ENCODE measurements at places on chromosomes 11 and 22.

- DNase-seq = no peak
Measured at GRCh38 chr11:27386181-27386845, 23.3 kb upstream of the CCDC34 start.

GRCh38 chr22:39133871-39134270, 18.6 kb downstream of the CBX7 start:
- DNase-seq = no peak

DNA sequence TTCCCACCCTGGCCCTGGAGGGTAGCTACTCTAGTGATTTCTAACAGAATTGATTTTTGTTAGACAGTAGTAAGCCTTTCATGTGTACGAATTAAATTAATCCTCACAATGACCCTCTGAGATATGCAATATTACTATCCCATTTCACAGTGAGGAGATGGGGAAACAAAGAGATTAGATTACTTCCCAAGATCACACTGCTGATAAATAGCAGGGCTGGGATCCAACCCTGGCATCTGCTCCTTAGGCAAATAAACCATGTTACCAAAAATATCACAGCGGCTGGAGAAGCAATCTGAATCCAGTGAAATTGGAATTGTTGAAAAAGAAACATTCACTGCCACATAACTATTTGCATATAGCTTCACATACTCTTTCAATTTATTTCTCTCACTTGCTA, 12.8 kb upstream of the CAVIN3 start:
- DNase-seq = no peak

DNA sequence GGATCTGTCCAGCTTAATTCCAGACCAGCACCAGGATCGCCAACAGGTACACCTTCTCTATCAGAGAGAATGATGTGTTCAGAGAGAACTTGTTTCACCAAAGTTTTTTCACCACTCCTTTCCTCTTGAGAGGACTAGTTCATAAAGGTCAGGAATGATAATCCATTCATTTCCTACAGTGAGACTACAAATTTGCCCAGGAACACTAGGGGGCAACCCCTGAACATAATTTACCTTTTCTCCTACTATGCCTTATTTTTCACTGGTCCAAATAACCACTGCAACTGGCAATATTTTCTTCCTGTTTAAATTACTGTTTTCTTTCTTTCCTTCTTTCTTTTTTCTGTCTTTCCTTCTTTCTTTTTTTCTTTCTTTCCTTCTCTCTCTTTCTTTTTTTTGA, 22.5 kb downstream of the CAVIN3 start:
- DNase-seq = no peak

DNA sequence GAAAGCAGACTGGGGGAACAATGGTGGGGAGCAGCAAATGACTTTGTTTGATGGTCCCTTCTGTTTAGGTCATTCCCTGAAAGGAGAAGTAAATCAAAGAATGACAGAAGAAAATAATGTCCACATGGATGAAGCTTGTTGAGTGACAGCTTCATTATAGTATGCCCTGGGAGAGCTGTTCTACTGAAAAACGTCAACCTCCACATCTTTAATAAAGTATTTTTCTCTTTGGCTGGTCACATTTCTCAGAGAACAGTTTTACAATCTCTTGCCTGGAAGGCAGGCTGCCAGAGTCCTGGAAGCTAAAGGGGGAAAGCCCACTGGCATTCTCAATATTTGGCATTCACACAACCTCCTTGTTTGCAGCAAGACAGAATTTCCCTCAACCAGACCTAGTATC, 287.9 kb downstream of the SWAP70 start:
- no peak for DNase-seq

GRCh38 chr11:76723142-76723541, 52.6 kb upstream of the LRRC32 start:
- DNase-seq = no peak

DNA sequence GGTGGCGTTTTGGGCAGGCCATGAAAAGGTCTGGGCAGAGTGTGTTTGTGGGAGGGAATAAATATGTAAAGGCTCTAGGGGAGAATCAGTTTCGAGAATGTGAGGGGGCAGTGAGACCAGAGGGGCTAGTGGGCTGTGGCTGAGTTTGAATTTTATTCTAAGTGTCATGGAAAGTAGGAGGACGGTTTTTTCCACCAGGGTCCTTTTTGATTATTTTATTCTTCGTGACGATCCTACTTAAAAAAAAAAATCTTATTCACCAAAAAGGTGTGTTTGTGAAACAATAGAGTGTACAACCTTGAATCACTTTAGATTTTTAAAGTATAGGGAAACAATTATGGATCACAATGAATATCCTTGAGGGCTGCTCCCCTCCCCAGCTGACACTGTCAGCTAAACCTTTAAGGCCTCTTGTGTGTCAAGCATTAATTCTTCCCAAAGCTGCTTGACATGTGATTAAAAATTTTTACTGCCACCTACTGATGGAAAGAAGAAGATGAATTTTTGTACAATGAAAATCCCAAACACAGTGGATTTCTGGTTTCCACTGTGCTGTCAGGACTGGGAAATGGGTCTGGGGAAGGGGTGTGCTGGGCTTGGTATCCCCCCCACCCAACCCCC, 107.5 kb upstream of the OR4B1 start:
- peak; percentile 38 for DNase-seq

DNA sequence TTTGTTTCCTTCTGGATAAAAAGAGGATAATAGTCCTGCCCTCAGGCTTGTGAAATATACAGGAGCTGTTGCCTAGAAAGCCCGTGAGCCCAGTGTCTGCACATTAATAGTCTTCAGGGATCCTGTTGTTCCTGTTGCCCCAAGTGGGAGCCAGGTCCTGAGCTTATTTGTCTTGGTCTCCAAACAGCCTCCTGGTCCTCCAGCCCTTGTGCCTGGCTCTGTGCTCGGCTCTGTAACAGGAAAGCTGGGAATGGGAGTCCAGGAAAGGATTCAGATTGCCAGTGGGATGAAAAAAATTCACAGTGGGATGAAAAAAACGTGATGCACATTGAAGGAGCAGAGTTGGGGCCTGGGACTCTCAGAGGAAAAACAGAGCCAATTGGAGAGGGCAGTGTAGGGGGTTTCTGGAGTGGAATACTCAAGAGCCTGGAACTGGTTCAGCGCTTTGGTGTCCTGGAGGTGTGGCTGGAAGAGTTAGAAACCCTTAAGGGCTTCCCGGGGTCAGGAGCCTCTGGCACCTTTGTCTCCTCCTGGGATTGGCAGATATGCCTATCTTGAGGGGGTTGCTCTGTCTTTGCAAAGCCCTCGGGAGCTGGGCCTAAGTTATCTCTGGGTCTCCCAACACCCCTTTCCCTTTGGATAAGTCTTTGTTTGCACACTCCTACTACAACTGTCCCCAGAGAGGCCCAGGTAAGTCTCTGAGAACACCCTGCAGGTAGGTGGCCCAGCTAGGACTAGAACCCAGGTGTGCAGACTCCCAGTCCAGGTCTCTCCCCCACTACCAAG, 2.3 kb upstream of the INPPL1 start:
- DNase-seq = no peak

- peak; percentile 12 for DNase-seq
Measured at GRCh38 chr22:34414467-34415440, 494.5 kb upstream of the LARGE1 start.

DNA sequence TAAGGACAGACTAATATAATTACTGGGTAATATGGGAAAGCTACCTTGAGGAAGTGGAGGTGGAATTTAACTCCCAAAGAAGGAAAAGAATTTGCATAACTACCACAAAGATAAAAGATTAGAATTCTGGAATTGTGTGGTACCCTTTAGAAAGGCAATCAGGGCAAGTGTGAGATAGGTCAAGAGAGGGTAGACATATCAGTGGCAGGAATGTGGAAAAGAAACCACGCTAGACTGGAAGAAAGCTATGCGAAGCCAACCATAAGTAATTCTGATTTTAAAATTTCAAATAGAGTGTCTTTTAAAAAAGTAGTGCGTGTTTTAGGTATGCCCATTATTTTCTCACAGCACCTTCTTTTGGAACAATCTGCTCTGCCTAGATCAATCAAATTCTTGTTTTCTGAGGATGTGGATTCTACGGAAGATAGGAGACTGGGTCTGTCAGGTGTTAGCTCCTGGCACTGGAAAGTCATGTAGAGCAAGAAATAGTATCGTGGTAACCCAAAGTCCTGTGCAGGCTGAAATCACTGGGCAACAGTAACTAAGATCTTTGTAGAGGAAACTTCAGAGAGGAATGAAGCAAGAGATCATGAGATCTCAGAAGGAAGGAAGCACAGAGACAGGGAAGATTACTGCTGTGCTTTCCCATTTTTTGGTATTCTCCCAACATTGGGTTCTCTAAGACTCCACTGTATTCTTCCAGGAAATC, 111.3 kb upstream of the MTMR2 start:
- peak; percentile 63 for DNase-seq

DNA sequence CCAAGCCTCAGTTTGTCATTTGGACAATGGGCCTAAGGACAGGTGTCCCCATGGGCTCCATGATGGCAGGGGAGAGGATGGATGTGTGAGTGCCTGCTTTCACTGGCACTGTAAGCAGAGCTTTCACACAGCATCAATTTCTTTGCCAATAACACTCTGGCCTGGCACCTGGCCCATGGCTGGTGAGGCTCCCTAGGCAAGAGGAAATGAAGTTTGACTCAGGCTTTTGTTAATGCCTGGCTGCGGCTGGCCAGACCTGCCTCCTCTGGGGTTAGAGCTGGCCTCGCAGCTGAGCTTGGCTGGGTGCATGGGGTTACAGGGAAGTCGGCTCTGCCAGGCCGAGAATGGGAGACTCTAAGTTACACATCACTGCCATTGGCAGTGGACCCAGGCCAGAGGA, 30.0 kb upstream of the SEZ6L start:
- no peak for DNase-seq

DNA sequence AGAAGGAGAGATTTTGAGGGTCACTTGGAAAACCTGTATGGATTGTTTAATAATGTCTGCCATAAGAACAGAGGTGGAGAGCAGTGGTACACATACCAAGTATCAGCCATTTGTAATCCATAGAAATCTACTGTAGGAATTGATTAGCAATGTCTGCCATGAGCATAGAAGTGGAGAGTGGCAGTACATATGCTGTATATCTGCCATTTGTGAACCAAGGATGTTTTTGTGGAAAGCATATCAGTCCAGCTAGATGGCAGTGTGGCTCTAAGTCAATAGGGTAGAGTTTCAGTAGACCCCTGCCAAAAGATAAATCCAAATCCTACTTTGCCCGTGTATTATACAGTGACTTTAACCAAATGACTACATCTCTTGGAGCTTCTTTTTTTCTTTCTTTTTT, 82.9 kb upstream of the SEZ6L start:
- DNase-seq = no peak

DNA sequence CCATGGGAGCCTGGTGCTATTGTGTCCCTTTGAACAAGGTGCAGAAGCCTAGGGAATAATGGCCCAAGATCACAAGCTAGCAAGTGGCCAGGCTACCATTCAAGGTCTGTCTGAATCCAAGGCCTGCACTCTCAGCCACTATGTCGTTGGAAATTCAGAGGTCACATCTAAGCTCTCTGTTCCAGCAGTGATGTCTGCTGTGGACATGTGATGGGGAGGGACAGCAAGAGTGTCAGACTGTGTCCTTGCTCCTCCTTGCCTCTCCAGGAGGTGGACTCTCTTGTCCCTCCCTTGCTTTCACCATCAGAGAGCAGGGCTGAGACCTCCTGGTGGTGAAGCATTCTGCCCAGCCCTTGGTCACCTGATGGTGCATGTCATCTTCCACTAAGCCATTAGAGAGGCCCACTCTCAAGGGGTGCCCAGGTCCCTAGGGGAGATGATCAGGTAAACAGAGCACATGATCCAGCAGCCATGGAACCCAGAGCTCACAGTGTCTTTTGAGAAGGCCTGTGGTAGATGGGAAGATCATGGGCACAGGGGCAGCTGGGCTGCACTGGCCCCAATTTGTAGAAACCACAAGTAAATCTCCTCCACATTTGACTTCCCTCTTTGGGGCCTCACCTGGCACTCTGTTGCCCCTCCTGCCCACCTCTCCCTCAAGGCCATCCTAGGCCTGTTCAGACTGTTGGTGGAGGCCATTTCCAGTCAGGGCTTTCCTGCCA, 37.1 kb upstream of the SUSD2 start:
- no peak for DNase-seq

GRCh38 chr11:24932110-24933000, 435.5 kb downstream of the LUZP2 start:
- DNase-seq = no peak

- no peak for DNase-seq
Measured at GRCh38 chr11:29750392-29750791, 266.4 kb downstream of the KCNA4 start.

DNA sequence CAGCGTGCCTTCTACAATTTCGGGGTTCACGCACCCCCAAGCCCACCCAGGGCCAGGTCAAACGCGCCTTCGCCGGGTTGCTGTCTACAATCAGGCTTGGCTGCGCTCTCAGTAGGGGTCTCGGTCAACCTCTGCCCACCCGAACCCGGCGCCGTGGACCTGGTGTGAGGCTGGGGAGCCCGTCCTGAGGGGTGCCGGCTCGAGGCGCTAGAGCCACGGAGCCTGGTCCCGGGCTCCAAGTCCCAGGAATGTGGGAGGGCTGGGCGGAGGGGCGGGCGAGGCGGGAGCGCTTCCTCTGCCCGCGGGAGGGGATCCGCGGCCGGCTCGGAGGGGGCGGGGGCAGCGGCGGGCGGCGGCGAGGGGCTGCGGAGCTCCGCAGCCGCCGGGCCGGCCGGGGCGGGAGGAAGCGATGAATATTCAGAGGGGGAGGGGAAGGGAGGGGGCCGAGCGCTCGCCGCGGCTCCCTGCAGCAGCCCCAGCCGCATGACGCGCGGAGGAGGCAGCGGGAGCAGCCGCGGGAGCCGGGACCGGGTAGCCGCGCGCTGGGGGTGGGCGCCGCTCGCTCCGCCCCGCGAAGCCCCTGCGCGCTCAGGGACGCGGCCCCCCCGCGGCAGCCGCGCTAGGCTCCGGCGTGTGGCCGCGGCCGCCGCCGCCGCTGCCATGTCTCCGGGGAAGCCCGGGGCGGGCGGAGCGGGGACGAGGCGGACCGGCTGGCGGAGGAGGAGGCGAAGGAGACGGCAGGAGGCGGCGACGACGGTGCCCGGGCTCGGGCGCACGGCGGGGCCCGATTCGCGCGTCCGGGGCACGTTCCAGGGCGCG, at the start of gene PTPRJ:
PTPRJ (plus strand) TSS at position 472 of the 819 bp plus-strand sequence. CDS start 354 bp downstream, outside the sequence.
- DNase-seq = peak; percentile 69

- DNase-seq = no peak
Measured at GRCh38 chr22:36182857-36183256, 18.8 kb downstream of the APOL4 start.

DNA sequence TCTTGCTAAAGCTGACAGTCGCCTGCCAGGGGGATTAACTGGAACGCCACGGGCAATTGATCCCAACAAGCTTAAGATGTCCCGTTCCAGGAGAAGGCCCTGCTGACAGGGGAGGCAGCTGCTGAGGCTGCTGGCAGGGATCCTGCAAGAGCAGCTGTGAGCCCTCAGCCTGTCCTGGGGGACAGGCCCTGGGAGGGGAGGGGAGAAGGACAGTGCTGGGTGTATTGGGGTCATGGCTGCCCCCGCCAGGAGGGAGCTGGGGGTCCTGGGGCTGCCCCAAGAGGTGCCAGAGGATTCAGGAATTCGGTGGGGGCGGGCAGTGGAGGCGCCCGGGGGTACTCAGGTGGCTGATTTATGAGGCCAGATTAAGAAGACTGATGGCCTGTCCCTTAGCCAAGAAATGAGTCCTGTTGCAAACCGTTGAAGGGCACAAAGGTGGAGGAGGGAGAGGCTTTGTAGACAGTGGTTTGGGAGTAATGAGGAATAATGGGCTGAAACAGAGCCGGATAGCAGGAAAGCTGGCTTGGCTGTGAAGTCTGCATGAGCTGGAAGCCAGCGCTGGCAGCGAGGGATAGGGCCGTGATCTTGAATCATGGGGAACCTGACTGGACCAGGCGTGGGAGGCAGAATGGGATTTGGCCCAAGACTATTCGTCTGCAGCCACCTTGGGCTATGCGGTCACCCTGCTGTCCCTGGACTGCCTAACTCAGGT, 133.5 kb downstream of the CACNA1I start:
- no peak for DNase-seq

All from inflammatory macrophage treated with lipopolysaccharide for 1 hour (primary cell).